ENCODE measurements at places on chromosomes 2 and 18. TPM values are rescaled to one million over a fixed set of nuclear protein-coding genes. Genes with fewer than 3 reads are reported as not detected.

The RAD51AP2 gene
- not detected for total RNA-seq

DNA sequence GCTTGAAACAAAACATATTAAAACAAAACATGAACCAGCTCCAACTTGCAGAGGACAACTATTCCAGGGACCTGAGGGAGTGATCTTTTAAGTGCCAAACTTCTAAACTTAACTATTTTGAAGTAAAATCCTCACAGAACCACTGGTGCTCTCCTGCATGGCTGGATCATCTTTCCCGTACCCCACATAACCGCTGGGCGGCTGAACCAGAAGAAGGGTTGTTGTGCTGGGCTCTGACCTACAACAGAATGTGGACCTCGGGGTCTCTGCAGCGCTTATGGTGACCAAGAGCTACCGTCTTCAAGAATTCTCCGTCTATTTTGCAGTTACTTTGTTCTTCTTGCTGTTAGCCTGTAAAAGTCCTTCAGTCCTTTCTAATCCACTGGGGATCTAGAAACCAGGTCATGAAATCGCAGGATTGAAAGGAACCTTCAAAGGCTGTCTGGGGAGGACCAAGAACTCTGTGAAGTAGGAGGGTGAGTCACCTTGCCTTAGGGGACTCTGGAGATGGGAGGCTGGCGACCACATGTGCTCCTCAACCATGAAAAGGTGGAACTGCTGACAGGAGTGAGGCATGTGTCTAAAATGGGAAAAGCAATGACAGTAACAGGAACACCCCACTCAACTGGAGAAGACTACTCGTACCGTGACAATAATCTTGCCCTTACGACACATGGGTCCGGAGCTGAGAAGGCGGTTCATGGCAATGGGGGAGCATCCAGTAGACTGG is 46.6 kb downstream of the HDLBP start:
- DNase-seq: no peak

The DNAH7 gene
- 5.0 TPM for total RNA-seq

DNA sequence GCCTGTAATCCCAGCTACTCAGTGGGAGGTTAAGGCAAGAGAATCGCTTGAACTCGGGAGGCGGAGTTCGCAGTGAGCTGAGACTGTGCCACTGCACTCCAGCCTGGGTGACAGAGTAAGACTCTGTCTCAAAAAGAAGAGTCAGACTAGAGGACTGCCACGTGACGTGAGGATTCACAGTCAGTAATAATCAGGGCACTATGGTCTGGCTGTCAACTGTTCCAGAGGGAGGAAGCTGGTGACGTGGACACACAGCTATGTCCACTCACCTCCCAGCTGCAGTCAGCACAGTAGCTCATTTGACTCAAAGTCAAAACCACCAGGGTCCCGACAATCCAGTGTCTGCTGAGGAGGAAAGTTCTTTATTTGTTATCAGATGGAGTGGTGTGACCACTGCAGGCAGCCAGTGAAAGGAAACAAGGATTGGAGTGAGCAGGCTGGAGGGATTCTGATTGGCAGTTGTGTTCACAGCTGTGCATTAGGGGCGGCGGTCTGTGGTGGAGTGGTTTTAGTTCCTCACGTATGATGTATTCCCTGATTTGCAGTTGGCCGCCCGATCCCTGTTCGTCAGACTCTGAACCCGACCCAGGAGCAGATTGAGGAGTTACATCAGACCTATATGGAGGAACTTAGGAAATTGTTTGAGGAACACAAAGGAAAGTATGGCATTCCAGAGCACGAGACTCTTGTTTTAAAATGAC is 37.9 kb downstream of the MOGAT1 start:
- DNase-seq: peak; percentile 68

The ADCY3 gene
- total RNA-seq: 393 TPM

The SULT1C3 gene
- total RNA-seq: not detected

The CROCC2 gene
- 1.2 TPM for total RNA-seq

DNA sequence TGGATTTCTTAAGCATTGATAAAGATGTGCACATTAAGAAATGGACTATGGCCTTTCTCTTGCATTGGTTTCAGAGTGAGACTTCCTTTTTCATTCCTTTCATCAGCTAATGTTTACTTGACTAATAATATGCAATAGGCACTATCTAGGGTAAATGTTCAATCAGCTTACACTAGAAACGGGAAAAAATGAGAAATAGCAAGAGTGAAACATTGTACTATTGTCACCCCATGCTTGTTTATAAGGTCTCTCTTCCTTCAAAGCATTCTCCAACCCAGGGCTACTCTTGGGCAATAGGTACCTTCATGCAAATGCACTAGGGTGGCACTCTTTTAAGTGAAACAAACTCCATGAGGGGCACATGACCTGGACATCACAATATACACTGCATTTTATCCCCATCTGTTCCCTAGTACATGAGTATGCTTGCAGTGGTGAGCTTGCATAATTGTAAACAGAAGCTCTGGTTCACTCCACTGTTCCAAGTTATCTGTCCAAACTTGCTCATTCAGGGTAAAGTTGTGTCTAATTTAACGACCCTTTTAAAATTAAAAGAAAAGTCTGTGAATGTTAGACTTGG is 402.3 kb downstream of the ERBB4 start:
- DNase-seq: no peak

- no peak for DNase-seq
Observed at GRCh38 chr2:166234112-166234846, 106.5 kb upstream of the SCN1A start.

GRCh38 chr2:191950132-191950874 is 103.4 kb upstream of the CAVIN2 start:
- DNase-seq: no peak

GRCh38 chr2:15748736-15749323 is 157.2 kb downstream of the DDX1 start:
- DNase-seq: no peak

DNA sequence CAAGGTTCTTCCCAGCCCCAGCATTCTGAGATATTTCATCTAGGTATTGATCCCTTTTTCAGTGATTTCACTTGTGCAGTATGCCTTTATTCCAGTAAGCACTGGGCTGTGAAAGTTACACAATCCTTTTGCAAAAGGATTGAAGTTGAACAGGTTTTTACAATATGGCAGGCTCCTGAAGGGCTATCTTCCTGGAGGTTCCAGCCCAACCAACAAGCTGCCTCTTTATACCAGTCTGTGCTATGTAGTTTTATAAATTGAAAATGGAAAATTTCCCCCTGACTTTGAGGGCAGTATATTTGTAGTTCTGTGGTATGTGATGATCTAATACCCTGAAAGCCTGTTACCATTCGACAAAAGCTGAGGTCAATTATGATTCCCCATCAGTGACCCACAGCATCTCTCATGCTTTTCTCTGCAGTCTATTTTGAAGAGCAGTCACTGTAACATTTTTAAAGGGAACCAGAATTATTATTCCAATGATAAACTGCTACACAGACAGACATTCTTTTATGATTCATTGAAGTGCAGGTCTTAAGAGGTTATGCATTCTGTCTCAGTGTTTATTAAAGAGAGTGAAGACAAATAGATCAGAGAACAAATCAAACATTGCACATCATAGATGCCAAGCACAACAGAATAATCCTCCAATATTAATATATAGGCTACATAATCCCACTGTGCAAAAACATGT is 35.2 kb upstream of the STPG4 start:
- DNase-seq: no peak

The MALL gene
- total RNA-seq: 27.5 TPM

DNA sequence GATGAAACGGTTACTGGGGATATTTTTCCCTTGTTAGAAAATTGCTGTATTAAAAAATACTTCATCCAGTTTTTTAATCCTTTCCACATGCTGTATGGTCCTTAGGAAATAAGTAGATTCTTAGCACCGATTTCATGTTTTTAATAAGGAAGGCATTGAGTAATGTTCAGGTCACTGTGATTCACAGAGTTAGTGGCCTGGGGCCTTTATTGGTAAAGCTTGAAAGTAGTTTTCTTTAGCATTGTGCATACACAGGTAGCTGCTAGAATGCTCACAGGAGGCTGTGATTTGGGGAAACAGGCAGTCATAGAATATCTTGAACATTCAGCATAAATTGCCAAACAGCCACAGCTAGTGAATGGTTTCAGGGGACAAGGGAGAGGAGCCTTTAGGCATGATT is 79.8 kb downstream of the XRCC5 start:
- no peak for DNase-seq

The IGFBP5 gene
- 906 TPM for total RNA-seq

GRCh38 chr2:85255456-85255812 is 72.4 kb downstream of the TGOLN2 start:
- no peak for DNase-seq

GRCh38 chr2:177302552-177302951 is 38.0 kb upstream of the NFE2L2 start:
- no peak for DNase-seq

- no peak for DNase-seq
Observed at GRCh38 chr2:63977904-63978303, 41.3 kb downstream of the VPS54 start.

DNA sequence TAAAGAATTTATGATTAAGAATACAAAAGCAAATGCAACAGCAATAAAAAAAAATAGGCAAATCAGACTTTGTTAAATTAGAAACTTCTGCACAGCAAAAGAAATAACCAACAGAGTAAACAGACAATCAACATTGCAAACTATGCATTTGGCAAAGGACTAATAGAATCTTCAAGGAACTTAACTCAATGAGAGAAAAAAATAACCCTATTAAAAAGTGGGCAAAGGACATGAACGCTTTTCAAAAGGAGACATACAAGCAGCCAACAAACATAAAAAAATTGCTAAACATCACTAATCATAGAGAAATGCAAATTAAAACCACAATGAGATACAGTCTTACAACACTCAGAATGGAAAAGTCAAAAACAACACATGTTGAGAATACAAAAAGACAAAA is 166.0 kb upstream of the DSEL start:
- DNase-seq: no peak

GRCh38 chr2:112636605-112637288 is 9.0 kb upstream of the SLC20A1 start:
- no peak for DNase-seq

- DNase-seq: no peak
Observed at GRCh38 chr2:175734686-175735085, 267.4 kb downstream of the LNPK start.

DNA sequence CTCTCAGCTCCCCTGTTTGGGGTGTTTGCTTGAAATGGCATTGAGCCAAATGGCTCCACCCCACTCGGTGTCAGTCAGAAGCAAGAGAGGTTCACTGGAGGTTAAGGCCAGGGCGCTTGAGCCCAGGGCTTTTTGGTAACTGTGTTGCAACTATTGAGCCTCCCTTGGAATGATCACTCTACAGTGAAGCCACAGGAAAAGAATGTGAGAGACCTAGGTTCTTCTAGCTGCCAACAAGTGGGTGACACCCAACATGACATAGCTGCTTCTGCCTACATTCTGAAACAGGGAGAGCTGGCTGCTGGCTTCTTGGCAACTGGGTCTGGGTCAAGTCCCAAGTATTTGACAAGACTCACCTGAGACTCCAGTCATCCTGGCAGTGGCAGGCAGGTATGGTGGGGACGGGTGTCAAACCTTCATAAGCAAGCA is 7.1 kb upstream of the GRHL1 start:
- no peak for DNase-seq

DNA sequence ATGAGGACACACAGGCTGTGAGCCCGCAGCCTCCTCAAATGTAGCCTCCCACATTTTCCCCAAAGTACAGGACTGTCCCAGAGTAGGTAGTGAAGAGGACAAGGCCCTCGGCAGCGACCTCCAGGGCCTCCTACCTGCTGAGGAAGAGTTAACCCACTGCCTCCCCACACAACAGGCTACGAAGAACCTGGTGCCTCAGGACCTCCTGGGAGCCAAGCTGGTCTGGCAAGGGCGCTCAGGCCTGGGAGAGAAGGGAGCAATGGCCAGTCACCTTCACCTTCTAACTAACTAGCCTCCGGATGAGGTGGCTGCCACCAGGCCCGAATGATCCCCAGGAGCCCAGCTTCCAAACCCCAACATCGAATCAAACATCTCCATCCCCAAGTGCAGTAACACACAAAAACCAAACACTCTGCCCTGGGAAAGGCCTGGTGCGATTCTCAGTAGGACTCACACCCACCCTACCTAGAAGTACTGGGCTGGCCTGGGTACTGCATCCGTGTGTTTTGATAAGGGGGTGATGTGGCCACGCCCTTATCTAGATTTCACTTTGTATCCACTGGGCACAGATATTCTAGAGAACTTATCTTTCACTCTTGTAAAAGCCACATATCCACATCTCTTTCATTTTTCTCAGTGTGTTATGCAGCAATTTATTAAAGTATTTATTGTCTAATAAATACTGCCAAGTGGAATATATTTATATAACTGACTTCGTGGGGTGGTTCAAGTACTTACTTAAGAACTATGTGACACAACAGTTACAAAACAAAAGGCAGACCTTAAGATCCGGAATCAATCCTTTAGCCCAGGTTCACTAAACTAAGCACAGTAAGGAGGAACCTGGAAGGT is 9.7 kb downstream of the ERFE start:
- no peak for DNase-seq

DNA sequence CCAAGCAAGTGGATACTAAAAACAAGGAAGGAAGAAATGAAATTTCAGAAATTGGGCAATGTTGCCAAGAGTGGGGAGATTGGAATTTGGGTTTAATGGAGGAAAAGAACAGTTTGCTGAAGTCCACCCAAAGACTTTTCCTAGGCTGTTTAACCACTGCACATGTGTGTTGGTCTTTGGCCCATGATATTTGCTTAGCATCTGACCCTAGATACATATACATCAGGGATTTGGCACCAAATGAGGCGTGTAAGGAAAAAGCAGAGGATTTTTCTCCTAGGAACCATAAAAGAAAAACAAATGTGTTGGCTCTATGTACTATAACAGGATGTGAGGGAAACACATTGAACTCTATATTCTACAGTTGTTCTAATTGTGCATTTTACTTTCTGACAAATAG is 80.7 kb upstream of the CD28 start:
- no peak for DNase-seq

The SERPINB5 gene
- not detected for total RNA-seq

GRCh38 chr2:105909215-105909614 is 164.5 kb downstream of the NCK2 start:
- no peak for DNase-seq

GRCh38 chr18:77144046-77144445 is 11.5 kb upstream of the MBP start:
- no peak for DNase-seq
